ENCODE measurements at places on chromosomes 2 and 18.

DNA sequence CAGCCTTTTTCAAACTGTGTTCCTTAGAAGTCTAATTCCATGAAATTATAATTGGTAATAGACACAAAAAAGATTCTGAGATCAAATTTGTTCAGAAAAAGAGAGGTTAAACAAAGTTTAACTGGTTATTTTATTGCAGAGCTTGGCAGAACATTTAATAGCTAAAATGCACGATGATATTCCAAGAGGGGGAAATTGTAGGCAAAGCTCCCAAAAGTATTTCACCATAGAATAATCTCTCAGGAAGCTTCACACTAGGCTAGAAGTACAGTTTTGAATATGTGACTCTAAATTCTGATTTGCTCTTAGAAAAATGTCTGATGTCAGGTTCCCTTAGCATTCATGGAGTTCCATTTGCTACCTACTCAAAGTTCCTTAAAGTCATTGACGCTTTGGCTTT is 292.4 kb upstream of the SETBP1 start:
- DNase-seq, result no peak

- DNase-seq, result no peak
Observed at GRCh38 chr2:70160545-70160944, 30.3 kb downstream of the C2orf42 start.

GRCh38 chr18:63177919-63178821 is 141.4 kb downstream of the BCL2 start:
- no peak for DNase-seq

DNA sequence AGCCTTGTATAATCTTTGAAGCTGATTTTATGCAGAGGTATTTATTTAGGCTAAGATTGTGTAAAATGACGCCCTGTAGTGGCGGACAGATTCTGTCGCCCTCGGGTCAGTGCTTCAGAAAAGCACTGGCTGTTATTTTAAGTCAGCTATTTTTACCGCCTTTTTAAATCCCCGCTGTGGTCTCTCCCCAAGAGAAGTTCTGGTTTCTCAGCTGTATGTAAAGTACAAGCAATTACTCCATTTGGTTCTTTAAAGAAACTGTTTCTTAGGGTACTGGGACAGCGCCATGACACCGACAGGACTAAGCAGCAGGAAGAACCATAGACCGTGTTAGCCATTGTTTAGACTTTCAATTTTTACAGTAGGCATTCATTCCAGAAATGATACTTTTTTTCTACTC is 65.0 kb downstream of the UGGT1 start:
- no peak for DNase-seq

GRCh38 chr2:196961889-196962288 is 35.4 kb upstream of the PGAP1 start:
- no peak for DNase-seq

DNA sequence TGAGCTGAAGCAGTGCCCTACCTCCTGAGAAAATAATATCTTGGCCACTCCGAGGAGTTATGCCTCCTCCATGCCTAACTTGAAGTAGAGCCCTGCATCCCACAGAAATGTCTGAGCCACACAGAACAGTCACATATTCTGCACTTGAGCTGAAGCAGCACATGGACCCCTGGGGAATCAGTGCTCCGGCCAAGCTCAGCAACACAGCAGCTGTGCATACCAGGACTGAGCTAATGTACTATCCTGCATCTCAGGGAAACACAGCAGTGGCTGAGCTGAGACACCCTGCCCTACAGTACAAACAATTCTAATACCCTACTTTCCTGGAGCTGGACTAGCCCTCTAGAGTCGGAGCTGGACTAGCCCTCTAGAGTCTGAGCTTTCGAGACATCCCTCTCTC is 166.9 kb downstream of the ZNF516 start:
- no peak for DNase-seq

DNA sequence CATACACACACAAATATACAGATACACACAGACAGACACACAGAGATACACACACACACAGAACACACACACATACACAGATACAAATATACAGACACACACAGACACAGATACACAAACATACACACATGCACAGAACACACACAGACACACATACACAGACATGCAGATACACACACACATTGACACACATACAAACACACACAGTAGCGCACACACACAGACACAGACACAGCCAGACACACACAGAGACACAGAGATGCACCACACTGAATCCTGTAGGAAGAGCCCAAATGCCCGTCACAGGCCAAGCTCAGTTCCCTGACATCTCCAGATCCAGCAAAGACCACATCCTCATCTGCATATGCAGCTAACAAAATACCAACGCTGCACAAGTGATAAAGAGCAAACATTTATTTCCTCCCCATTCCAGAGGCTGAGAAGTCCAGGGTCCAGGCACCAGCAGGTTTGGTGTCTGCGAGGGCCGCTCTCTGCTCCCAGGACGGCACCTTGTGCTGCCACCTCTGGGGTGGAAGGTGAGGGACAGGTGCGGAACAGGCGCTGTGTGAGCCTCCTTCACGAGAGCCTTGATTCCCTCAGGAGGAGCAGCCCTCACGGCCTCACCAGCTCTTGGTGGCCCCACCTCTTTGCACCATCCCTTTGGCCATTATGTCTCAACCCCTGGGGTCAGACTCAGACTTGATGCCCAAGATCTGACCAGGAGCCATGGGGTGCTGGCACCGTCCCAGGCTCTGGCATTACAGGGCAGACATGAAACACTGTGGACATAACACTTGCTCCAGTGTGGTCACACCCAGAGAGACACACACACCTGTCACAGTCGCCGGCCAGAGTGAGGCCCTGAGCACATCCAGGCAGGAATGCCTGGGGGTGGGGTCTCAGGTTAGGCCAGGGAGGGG is 108.7 kb downstream of the NDUFA10 start:
- DNase-seq, result no peak

DNA sequence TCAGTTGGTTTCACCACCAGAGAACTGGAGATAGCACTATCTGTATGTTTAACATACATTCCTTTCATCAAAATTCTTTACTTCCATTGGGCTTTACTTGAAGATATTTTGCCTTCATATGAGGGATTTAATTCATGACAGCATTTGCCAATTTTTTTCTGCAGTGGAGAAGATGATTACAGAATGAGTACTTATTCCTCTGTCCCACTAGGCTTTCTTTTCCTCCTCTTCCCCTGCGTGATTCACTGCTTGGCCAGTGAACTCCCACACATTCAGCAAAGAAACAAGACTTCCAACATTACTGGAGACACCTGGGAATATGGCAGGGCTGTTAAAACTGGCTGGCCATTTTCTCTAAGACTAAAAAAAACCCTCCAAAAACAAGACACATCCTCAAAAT is 425.8 kb upstream of the KCNH7 start:
- no peak for DNase-seq

DNA sequence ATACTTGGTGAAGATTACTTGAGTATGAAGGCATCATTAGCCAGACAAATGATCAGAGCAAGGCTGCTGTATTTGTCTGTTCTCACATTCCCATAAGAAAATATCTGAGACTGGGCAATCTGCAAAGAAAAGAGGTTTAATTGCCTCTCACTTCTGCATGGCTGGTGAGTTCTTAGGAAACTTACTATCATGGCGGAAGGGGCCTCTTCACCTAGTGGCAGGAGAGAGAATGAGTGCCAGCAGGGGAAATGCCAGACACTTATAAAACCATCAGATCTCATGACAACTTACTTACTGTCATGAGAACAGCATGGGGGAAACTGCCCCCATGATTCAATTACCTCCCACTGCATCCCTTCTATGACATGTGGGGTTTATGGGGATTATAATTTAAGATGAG is 452.3 kb downstream of the GALR1 start:
- DNase-seq, result no peak

DNA sequence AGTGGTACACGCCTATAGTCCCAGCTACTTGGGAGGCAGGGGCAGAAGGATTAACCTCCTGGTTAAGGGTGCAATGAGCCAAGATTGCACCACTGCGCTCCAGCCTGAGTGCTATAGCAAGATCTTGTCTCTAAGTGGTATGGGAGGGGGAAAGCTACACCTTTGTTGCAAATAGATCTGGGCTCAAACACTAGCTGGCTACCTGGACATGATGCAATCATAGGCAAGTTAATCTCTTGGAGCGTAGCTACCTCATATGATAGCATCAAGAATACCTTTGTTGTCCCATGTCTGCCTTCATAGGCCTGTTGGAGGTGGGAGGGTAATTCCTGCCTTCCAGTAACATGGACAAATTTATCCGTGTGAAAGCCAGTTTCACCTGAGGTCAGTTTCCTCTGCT is 15.7 kb downstream of the KLHL29 start:
- DNase-seq, result no peak

- DNase-seq, result no peak
Observed at GRCh38 chr18:48928787-48929186, 22.0 kb downstream of the SMAD7 start.

GRCh38 chr18:33937270-33937816 is 287.4 kb downstream of the NOL4 start:
- DNase-seq, result no peak

- DNase-seq, result no peak
Observed at GRCh38 chr2:230408244-230408842, 7.7 kb upstream of the SP100 start.

GRCh38 chr2:55165626-55166025 is 66.5 kb downstream of the CLHC1 start:
- no peak for DNase-seq

DNA sequence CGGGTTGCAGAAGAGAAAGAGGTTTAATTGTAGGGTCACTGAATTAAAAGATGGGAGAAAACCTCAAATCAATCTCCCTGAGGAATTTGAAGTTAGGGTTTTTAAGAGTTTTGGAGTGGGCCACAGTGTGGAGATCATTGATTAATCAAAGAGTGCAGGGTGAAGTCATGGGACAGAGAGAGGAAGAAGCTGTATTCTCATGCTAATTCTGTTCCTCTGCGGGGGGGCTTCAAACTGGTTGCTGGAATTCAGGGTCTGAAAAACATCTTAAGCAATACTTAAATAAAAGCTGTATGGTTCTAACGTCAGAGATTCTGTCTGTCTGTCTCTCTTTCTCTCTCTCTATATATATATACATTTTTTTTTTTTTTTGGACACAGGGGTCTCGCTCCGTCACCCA is 169.8 kb upstream of the SPATS2L start:
- DNase-seq, result no peak

GRCh38 chr2:100036026-100036425 is 106.4 kb downstream of the AFF3 start:
- DNase-seq, result no peak

- no peak for DNase-seq
Observed at GRCh38 chr2:106147159-106147558, 46.9 kb downstream of the UXS1 start.

DNA sequence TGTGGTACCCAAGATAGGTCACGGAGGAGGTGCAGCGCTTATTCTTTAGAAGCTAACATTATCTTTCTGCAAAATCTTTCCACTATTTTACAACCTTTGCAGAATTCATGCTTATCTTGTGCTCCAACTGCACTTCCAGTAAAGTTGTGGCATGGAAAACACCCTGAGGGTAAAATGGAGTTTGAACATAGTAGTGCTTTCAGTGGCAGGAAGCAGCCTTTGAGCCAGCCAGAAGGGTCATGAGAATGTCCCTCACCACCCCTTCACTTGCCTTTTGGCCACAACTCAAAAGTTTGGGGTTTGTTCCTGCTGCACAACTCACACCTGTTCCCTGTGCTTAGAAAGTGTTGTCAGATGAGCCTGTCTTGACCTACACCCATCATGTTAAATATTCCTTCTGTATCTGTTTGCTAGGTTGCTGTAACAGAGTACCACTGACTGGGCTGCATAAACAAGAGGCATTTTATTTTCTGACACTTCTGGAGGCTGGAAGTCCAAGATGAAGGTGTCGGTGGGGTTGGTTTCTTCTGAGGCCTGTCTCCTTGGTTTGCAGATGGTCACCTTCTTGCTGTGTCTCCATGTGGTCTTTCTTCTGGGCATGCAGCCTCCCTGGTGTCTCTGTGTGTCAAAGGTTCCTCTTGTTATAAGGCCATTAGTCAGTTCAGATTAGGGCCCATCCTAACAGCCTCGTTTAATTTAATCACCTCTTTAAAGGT is 194.1 kb downstream of the SMAD7 start:
- DNase-seq, result no peak

GRCh38 chr18:49028801-49029506 is 78.2 kb upstream of the SMAD7 start:
- DNase-seq, result no peak

- peak; percentile 23 for DNase-seq
Observed at GRCh38 chr2:143205106-143205764, 76.0 kb downstream of the ARHGAP15 start.

- DNase-seq, result no peak
Observed at GRCh38 chr18:62863579-62864001, 148.2 kb downstream of the PHLPP1 start.

- DNase-seq, result no peak
Observed at GRCh38 chr2:205750797-205751196, 68.5 kb downstream of the NRP2 start.

DNA sequence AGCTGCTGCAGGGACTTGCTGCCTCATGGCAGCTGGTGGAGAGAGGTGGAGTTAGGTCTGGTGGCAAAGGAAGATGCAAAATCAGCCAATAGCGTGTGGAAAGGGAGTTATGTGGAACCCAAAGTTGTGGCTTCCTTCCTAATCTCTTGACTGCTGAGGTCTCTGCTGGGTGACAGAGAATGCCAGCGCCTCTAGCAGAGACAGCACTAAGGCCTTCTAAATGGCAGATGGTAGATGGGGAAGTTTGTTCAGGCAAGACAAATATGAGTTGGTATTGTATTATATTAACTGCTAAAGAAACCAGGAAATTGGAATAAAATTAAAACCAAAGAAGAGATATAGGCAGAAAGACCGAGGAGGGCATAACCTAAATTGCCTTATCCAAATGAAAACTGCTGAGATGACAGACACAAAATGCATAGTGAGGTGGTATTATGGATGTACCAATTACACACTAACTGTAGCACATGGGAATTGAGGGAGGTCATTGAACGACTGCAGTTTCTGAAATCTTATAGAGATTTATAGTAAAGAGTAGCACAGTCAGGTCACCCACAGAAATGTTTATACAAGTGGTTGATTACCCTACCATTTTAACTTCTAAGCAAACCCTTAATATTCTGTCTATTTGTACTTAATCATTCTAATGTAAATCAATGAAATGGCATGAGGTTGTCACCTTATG is 246.6 kb upstream of the SESTD1 start:
- no peak for DNase-seq

DNA sequence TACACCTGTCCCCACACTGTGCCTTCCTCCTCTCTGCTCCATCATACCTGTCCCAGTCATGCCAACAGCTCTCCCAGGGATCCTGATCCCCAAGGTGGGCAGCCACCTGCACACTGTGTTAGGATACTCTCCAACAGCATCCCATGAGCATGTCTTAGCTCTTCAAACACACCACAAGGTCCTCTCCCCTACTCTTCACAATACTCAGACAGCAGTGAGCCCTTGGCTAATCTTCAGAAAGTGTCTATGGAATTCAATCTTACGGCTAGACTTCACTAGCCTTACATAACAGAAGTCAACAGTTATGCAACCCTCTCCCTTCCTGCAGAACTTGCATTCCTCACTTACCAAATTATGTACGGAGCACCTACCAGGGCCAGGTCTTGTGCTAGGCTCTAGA is 79.9 kb downstream of the MYO5B start:
- DNase-seq, result no peak

- DNase-seq, result no peak
Observed at GRCh38 chr2:239245872-239246721, 154.7 kb downstream of the HDAC4 start.

- DNase-seq, result no peak
Observed at GRCh38 chr2:221448057-221448843, 123.9 kb downstream of the EPHA4 start.

- DNase-seq, result no peak
Observed at GRCh38 chr2:169464466-169464865, 14.8 kb upstream of the BBS5 start.

GRCh38 chr2:151819920-151820319 is 8.3 kb downstream of the ARL5A start:
- DNase-seq, result no peak
